Sciatic nerve (tissue), 2 donors: ENCODE measurements at places on chromosomes 2 and 18. TPM values are rescaled to one million over a fixed set of nuclear protein-coding genes. Genes with fewer than 3 reads are reported as not detected.

DNA sequence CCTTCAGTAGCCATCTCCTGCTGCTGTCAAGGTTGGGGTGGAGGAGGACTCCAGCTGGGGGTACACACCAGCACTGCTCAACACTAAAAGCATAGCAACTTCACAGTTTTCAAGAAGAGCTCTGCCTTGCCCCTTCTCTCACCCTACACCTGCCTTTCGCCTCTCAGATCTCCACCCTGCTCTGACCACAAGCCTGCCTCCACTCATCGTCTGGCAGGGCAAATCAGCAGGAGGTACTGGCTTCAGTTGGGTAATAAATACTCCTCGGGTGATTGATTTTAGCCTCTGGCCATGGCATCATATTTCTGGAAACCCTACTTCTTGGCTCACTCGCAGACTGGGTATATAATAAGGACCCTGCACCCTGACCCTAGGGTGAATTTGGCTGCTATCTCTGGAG is 3.1 kb upstream of the PRKAG3 start:
- peak; percentile 27 for DNase-seq

DNA sequence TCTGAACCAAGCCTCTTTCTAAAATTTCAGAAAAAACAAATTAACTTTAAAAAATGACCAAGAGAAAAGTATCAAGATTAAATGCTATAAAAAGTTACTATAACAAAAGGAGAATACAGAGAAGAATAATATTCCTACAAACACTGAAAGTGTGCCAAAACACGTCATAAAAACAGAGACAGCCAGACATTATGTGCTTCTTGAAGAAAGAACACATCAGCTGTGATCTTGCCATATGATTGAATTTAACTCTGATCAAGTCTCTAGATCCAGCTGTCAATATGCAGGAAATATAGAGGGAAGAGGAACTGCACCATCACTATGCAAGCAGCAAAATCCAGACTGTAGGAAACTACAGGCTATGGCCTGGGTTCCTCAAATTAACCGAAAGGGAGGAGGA is 33.7 kb upstream of the COL5A2 start:
- no peak for DNase-seq

Gene FZD7
- 13.0 TPM for total RNA-seq

GRCh38 chr2:120269076-120269744 is 16.6 kb downstream of the RALB start:
- no peak for DNase-seq

Gene RAMP1
- 26.3 TPM for total RNA-seq

DNA sequence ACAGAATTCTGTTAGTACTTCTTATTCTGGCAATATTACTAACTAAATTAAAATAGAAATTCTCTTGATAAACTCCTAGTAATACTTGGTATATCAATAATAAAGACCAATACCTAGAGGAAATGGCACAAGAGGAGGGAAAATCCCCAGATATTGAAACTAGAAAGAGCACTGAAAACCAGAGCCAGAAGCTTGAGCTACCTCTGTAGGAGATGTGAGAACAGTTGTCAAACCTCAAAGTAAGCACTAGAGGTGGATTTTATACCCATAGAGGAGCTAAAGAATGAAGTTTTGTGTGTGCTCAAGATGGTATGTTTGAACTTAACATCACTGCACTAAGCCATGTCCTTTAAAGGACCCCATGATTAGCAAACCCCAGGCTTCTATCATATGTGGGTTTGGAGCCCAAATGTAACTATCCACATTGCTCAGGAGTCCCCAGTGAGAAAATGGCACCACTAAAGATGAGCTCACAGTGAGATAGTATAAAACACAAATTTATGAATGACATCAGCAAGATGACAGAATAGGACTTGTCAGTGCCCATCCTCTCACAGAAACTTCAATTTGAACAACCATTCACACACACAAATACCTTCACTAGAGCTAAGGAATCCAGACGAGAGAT is 122.1 kb downstream of the PKP4 start:
- no peak for DNase-seq

Gene DOCK10
- total RNA-seq: 50.7 TPM

GRCh38 chr2:154700136-154700535 is 1.6 kb downstream of the KCNJ3 start:
- no peak for DNase-seq
